ENCODE measurements at places on chromosomes 12 and 14.

DNA sequence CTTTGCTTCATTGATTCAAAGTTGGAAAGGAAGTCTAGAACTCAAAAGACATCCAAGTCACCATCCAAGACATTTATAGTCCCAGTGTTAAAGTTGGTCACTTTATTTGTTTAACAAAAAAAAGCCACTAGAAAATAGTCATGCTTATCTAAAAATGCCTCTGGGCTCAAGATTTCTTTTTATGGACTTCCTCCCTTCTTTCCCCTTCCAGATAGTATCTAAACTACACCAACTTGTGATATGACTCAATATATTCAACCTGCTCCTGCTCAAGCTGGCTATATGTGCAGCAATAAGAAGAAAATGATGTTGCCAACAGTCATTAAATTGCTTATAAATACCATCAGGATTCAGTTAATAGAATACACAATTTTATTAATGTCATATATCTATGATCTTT, 1177.1 kb downstream of the FLRT2 start:
- no peak for DNase-seq

DNA sequence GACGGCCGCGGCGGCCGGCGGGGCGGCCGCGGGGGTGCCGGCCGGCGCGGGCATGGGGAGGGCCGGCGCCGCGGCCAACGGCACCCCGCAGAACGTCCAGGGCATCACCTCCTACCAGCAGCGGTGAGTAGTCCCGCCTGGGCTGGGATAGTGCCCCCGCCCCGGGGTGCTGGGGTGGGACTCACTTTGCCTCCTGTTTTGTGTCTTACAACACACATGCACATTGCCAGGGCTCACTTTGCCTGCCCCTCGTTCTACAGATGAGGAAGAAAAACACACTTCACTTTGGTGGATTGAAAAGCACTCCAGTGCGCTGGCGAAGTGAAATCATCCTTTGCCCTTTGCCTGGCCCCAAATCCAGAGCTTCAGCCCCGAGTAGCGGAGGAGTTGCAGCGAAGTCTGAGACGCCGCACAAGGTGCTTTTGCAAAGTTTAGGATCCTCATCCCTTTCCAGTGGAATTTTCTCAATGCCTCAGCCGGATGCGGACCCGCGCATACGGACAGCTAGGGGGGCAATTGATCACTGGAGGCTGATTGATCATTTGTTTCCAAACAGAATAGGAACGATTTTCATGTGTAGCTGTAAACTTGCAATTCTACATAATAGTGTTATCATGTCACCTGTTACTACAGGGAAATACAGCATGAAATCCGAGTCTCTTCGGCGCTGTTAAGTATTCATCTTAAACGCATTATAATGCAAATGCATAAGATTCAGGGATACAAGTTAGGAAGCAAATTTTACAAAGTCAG, 3.6 kb upstream of the NPAS3 start:
- DNase-seq, result no peak

DNA sequence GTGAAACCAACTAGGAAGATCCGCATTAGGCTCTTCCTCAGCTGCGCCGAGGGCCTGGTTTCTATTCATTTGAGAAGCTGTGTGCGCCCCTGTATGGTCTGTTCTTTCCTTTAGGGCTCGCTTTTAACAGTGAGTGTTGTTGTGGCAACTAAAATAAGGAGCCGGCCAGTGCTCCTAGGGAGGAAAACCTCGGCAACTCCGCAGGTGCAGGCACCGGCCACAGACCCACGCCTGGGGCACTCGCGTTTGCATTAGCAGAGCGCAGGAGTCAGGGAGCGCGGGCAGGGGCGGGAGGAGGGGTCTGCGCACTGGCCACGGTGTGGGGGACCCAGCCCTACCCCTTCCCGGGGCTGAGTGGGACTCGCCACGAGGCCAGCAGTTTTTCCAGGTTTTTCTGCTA, 50.5 kb downstream of the STX2 start:
- no peak for DNase-seq

DNA sequence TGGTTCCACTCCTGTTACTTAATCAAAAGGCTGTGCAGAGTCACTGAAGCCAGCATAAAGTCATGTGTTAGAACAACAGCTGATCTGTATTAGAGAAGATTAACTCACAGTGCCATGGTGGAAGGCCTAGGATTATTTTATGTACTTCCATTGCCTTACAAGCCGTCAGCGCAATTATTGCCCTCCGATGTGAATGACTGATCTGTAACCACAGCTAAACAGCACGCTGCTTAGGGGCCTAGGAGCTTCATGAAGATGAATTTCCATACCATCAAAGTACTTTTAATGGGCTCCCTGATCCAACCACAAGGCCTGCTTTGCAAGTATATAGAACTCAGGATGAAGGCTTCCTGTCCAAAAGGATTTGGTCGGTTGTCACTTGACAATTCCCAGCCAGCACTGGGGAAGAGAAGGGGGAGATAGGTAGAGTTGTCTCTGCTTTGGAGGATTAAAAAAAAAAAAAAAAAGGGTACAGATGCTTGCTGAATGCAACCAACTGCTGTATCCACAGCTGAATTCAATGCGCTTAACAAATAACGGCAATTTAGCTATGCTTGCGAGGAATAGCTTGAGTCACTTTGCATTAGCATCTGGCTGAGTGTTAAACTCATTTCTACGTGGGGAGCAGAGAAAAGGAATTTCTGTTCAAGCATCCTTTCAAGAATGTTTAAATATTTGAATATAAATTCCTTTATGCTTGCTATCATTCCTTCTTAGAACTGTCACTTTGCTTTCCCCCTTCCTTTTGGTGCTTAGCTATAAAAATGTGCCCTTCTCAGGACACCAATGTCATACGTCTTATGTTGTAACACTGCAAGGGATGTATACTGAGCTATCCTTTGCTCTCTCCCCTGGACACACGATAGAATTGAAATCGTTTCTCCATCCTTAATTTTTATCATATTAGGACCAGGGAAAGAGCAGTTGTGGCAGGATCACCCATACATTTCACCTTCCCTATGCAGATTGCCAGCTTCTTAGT, 387.8 kb downstream of the SOX5 start:
- no peak for DNase-seq

GRCh38 chr14:35669782-35670181, 135.8 kb downstream of the INSM2 start:
- no peak for DNase-seq

GRCh38 chr14:80403036-80403435, 191.7 kb upstream of the DIO2 start:
- no peak for DNase-seq

- DNase-seq, result peak; percentile 64
These were observed 2.2 kb downstream of the DHRS1 start for GRCh38 chr14:24297190-24297964.

DNA sequence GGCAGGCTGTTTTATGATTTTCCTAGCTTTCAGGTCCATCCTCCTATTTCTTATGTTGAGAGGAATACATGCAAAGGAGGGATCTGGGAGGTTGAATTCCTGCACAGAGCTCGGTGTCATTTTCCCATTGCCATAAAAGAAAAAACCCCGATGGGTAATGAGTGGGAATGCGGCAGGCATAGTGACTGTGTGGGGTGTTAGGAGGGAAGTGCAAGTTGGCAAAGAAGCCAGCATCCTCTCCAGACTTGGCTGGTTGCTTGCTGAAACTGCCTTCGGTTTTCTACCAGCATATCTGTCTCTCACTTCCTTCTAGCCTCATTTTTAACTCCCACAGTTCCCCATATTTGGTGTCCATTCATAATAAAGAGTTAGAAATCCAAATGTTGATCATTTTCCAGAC, 1046.1 kb downstream of the SLC6A15 start:
- no peak for DNase-seq

- DNase-seq, result no peak
These were observed 1.7 kb upstream of the RNASE7 start for GRCh38 chr14:21040370-21040925.

DNA sequence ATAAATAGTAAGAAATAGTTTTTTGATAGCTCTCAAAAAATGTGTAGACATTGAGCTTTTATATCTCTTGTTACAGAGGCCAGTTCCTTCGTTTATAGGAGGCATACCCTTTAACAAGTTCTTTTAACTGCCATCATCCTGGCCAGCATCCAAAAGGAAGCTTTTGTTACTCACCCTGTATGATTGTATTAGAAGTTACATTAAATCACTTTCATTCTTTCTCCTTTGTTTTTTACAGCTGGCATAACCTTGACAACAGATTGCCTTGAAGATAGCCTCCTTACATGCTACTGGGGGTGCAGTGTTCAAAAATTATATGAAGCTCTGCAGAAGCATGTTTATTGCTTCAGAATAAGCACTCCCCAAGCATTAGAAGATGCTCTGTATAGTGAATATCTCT, 20.1 kb downstream of the CGRRF1 start:
- no peak for DNase-seq

DNA sequence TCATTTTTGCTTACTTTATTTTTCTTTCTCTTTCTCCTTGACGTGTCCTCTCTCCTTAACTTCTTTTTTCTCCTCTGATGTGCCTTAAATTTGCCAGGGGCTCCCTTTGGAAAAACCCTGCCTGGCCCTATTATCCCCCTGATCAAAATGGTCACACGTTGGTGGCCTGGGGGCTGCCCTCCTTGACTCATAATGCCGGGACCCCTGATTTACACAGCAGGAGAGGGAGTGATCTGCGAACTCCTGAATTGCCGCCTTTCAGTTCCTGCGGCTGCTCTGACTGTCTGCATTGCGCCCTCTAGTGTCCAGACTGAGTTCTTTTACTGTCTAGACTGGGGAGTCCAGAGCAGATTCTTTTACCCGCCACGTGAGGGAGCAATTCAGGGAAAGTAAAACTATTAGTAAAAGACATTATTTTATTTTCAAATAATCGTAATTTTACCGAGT, 44.8 kb upstream of the GZMB start:
- peak; percentile 89 for DNase-seq

GRCh38 chr14:30974628-30975027, 50.8 kb upstream of the AP4S1 start:
- DNase-seq, result peak; percentile 42

DNA sequence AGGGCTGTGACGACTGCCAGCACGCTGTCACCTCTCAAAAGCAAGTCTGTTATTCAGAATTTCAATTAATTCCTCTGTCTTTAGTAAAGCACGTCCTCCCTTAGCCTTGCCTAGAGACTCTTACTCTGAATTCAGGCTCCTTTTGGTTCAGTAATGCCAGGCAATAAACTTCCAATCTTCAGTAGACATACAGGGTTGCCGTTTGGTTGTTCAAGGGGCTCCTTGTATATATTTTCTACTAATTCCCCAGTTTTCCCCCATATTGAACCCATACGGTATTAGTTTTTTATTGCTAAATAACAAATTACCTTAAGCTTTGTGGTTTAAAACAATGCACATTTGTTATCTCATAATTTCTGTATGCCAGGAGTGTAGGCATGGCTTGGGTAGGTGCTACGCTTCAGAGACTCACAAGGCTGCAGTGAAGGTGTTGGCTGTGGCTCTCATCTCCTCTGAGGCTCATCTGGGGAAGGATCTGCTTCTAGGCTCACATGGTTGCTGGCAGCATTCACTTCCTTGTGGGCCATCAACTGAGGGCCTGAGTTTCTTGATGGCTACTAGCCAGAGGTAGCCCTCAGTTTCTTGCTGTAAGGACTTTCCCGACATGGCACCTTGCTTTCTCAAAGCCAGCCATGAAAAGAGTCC, 7.3 kb upstream of the CLECL1 start:
- no peak for DNase-seq

DNA sequence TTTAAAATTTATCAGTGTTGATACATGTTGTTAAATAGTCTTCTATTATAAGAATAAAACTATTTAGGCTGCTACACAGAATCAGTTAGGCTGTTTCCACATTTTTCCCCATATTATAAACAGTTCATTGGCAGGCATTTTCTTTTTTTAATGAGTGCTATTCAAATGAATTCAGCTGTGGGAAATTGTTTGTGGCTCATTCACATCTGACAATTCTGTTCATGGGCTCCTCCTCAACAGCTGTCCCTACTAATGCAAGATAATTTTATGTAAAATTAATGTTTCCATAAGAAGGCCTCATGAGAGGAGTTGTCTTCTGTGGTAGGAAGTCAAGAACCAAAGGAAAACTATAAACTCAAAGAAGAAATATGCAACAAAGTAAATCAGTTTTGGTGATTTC, 218.0 kb downstream of the PPFIA2 start:
- no peak for DNase-seq

- DNase-seq, result no peak
These were observed 115.7 kb downstream of the BEGAIN start for GRCh38 chr14:100471441-100472093.

- no peak for DNase-seq
These were observed 28.3 kb downstream of the MMAB start for GRCh38 chr12:109544955-109545531.

- DNase-seq, result no peak
These were observed 59.4 kb upstream of the E2F7 start for GRCh38 chr12:77124767-77125166.

DNA sequence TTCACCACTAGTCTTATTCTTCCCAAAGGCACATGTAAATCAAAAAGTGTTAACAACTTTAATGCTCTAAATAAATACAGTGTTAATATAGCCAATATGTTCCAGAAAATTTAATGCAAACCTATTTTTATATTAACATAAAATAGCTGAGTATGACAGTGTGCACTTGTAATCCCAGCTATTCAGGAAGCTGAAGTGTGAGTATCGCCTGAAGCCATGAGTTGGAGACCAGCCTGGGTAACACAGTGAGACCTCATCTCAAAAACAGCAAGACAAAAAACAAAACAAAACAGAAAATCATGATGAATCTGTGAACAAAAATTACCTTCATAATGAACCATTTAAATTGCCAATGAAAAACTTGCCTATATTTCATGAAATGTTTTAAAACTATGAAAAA, 798.9 kb downstream of the SLC6A15 start:
- no peak for DNase-seq

DNA sequence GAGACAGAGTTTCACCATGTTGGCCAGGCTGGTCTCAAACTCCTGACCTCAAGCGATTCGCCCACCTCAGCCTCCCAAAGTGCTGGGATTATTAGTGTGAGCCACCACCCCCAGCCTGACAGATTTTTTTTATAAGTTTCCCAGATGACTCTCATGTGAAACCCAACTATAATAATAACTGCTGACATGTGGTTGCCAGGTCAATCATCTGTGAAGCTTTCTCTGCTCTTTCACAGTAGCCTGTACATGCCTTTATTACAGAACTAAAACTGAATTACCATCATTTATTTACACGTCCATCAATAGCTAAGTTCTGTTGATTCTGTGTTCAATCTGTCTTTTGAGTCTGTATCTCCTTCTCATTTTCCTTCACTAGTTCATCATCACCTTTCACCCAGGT, 218.5 kb downstream of the RPS29 start:
- DNase-seq, result no peak

GRCh38 chr12:5395443-5396271, 36.3 kb upstream of the NTF3 start:
- DNase-seq, result no peak
